Tracheal epithelial cell (primary cell): ENCODE measurements at places on chromosomes 4 and X. TPM values are rescaled to one million over a fixed set of nuclear protein-coding genes. Genes with fewer than 3 reads are reported as not detected.

The SLIT2 gene
- 0.21 and 0.24 TPM in 2 replicates for total RNA-seq

The SYNPO2 gene
- total RNA-seq = 0.21 and 0.24 TPM in 2 replicates

The GPR173 gene
- total RNA-seq = 0.24 TPM in 1 of 2 replicates, not detected in the other

The NUDT6 gene
- total RNA-seq = 5.8 and 10.9 TPM in 2 replicates

The PAK3 gene
- total RNA-seq = 0.21 and 2.4 TPM in 2 replicates

The CHIC1 gene
- 3.4 and 6.2 TPM in 2 replicates for total RNA-seq
